H4 (cell line): ENCODE measurements at places on chromosomes 13 and 19. TPM values are rescaled to one million over a fixed set of nuclear protein-coding genes. Genes with fewer than 3 reads are reported as not detected.
A peak's percentile ranks its signal among the peaks of the same experiment; 100 is the strongest.

Gene F2RL3
- total RNA-seq = 0.21 TPM in 1 of 2 replicates, not detected in the other

Gene FFAR2
- not detected in 2 replicates for total RNA-seq

Gene OCEL1
- 6.8 and 8.8 TPM in 2 replicates for total RNA-seq

Gene IL11
- total RNA-seq = 1.4 and 1.8 TPM in 2 replicates

Gene PSG1
- not detected in 2 replicates for total RNA-seq

Gene CEACAM21
- 0.14 TPM in 1 of 2 replicates, not detected in the other for total RNA-seq

Gene NDFIP2
- 22.8 and 28.4 TPM in 2 replicates for total RNA-seq

Gene DNAJC3
- 22.4 and 29.1 TPM in 2 replicates for total RNA-seq

Gene CYP2A6
- total RNA-seq = not detected in 2 replicates

Gene PTH2
- not detected in 2 replicates for total RNA-seq

DNA sequence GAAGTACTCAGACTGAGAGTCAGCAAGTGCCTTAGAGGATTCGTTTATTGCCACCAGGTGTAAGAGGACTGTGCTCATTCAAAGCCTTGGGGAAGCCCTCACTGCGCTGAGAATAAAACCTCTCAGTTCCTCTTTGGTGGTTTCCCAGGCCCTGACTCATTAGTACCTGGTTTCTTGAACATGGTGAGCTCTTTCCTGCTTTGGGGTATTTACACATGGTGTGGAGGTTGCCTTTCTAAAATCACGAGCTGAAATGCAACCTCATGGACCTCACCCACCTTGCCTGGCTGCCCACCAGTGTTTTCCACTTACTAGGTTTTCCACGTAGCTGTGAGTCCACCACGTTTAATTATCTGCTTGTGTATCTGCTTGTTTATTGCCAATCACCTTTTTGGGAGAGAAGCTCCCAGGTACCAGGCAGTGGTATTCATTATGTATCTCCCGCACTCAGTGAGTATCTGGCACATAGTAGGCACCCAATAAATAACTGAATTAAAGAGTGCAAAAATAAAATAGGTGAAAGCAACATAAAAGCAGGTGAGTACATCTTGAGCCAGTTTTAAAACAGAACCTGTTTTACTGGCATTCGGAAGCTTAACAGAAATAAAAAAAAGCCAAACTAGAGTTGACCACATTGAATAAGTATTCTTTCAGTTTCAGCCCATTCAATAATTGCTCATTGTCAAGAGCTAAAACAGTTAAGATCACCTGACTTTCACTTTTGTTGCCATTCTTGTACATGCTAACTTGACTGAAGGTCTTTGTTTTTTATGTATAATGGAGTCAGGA, 533.0 kb downstream of the MYO16 start:
- no peak for DNase-seq

DNA sequence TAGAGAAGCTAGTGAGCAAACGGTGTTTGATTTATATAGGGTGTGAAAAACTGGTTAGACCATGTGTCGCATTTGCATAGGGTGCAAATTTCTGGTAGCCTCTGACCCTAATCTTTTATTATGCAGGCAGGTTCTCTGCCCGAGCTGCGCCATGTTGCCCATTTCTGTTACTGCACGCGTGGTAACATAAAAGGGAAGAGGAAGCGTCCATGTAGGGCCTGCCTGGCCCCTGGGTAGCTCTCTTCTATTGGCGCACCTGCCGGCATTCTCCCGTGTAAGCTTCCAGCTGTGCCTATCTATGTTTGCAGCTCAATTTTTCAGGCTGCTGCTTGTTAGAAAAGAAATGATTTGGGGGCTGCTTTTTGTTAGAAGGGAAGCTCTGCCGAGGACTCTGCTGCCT, 14.0 kb upstream of the CD70 start:
- DNase-seq = no peak

GRCh38 chr19:46428239-46429135, at the start of gene PNMA8C:
PNMA8C (minus strand) TSS chr19:46428936; CDS start chr19:46428359, 577 bp downstream.
- DNase-seq = peak; percentile 68

- DNase-seq = no peak
Observed at GRCh38 chr19:51926426-51926783, 867 bp upstream of the ZNF613 start.

DNA sequence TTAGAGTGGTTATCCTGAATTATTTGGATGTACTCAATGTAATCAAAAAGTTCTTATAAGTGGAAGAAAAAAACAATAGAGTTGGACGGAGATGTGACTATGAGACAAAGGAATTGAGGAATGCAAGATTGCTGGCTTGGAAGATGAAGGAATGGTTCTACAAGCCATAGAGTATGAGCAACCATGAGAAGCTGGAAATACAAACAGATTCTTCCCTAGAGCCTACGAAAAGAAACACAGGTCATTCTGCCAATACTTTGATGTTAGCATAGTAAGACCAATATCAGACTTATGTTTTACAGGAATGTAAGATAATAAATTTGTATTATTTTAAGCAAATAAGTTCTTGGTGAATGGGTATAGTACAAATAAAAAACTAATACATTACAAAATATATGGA, 249.2 kb downstream of the DIAPH3 start:
- DNase-seq = no peak

DNA sequence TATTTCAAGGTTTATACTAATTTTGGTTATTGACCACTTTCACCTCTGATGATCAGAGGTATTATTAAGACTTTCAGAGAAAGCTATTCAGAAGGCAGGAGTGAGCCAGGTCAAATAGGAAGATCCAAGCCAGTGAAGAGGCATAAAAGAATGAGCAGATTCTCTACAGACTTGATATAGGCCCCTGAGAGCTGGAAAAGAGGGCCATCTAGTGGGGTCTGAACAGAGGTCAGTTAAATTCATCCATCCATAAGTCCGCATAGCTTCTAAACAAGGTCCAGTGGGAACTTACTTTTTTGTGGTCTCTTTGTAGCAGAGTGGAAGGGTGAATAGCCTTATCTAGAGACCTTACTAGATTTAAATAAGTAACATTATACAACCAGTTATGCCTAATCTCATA, 126.6 kb upstream of the UFM1 start:
- DNase-seq = peak; percentile 3

GRCh38 chr19:54674021-54674617, 11.3 kb downstream of the LILRB4 start:
- peak; percentile 48 for DNase-seq

DNA sequence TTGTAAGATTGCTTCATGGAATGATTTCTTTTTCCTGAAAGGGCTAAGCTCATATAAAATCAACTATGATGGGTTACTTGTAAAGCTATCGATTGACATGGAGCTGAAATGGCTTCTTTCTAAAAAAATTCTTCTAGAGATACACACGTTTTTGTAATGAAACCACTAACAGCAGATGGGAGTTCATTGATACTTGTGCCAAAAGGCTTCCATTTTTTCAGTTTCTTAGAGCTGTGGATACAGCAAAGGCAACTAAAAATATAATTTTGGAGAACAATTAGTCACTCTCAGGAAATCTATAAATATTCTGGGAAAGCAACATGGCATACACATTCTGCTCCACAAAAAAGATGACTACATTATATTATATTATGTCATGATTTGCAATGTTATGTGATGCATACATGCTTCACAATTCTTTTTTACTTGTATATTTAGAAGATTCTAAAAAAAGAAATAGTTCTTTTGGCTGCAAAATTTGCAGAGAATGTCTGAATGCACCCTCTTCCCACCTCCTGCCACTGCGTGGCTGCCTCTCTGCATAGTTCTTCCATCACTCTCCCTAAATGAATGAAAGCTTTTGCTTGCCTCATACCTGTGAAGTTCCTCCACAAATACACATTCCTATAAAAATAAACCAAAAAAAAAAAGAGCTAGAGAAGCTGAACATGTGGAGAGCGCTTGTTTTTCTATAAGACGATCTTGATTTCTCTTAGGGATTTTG, 802.5 kb downstream of the EFNB2 start:
- DNase-seq = no peak

- no peak for DNase-seq
Observed at GRCh38 chr13:89029062-89029461, 1357.9 kb downstream of the SLITRK5 start.

- no peak for DNase-seq
Observed at GRCh38 chr13:67977066-67977465, 746.9 kb upstream of the PCDH9 start.

GRCh38 chr13:19053561-19053960, 128.1 kb downstream of the TUBA3C start:
- no peak for DNase-seq

GRCh38 chr13:29710511-29710910, 115.0 kb upstream of the SLC7A1 start:
- no peak for DNase-seq

DNA sequence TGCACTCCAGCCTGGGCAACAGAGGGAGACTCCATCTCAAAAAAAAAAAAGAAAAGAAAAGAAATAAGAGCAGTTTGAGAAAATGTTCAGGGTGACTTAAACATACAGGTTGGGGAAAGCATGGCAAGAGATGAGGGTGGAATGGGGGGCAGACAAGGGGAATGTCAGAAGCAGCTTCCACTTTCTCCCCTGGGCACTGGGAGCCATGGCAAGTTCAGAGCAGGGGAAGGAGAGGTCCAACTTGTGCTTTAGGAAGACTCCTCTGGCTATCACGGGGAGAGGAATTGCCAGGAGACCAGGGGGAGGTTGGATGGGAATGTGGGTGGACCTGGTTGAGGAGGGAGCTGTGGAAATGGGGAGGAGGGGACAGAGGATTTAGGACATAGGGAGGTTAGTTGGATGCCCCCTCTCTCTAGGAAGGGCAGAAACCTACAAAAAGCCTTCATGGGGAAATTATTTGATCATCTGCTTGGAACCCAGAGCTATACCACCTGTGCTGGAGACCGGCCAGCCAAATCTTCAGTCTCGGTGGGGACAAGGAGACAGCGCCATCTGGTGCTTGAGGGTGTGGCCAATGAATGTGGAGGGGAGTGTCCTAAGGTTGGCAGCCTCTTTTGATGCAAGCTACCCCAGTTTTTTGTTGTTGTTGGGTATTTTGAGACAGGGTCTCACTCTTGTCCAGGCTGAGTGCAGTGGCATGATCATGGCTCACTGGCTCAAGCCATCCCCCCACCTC, 7.3 kb upstream of the STRN4 start:
- DNase-seq = no peak

GRCh38 chr19:9673912-9674662, 813 bp downstream of the ZNF562 start:
- DNase-seq = no peak

DNA sequence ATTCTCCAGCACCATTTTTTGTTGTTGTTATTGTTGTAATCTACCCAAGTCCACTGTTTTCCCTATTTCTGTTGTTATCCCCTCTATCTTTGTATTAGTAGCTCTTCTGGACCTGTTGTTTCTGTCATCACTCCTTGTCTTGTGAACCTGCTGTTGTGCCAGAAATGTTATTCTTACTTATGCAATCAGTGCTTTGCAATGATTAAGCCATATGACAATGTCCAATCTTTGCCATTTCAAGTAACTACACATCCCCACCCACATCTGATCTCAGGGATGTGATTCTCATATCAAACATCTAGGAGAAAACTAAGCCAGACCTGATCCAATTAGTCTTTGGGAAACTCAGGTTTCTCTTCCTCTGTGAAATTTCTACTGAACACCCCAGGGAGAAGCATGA, 472.6 kb upstream of the KLHL1 start:
- DNase-seq = no peak

DNA sequence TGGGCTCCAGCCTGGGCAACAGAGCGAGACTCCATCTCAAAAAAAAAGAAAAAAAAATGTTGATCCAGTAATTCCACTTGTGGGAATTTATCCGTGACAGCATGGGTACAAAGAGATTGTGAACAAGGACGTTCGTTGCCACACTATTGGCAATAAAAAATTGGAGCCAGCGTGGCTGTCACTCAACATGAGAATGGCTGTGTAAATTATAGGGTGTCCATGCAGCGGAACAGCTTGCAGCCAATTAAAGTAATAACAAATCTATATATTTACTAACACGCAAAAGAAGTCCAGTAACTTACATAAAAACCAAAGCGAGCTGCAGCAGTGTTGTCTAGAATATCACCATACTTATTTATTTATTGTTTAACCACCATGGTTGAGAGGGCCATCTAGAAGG, 19.3 kb downstream of the DPF1 start:
- no peak for DNase-seq

- DNase-seq = no peak
Observed at GRCh38 chr13:34808649-34809048, 133.4 kb upstream of the NBEA start.

DNA sequence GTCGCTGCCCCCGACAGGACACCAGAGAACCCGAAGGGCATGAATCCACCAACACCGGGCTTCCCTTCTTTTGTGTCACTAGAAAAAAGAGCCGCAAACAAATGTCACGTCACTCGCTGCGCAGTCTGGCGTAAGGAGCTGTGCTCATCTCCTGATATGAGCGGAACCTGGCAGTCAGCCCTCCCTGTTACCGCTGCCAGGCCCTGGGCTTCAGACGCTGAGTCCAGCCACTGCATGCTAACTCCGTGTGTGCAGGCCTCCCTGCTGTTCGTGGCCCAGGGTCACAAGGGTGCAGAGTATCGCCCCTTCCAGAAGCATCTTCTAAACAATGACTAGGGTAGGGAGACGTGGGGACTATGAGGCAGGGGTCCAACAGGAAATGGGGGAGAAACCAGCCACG, 71.3 kb downstream of the SLC7A1 start:
- no peak for DNase-seq

GRCh38 chr13:49457221-49457620, 13.1 kb downstream of the SETDB2 start:
- DNase-seq = no peak

- peak; percentile 12 for DNase-seq
Observed at GRCh38 chr13:106599875-106600797, 32.2 kb upstream of the ARGLU1 start.

- no peak for DNase-seq
Observed at GRCh38 chr13:70856711-70857110, 748.5 kb upstream of the KLHL1 start.

- DNase-seq = no peak
Observed at GRCh38 chr19:5923356-5923755, 9.3 kb downstream of the CAPS start.

GRCh38 chr13:83449668-83450395, 432.4 kb downstream of the SLITRK1 start:
- DNase-seq = peak; percentile 2

DNA sequence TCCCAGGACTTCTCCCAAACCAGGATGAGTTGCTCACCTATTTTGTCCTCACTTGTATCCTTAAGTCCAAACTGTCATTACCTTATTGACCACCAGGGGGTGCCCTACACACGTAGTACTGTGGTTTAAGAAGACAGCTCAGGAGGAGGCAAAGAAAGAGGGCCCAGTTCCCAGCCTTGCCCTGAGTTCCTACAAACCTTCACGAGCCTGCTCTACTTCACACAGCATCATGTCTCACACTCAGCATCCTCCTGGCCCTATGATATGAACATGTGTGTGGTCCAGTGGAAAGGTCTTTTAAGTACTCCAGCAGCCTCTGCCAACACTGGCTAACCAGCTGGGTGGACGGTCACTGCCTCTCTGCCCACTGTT, 8.1 kb upstream of the ZNF784 start:
- peak; percentile 97 for DNase-seq

- DNase-seq = no peak
Observed at GRCh38 chr13:113164492-113164891, 6.0 kb downstream of the PROZ start.

DNA sequence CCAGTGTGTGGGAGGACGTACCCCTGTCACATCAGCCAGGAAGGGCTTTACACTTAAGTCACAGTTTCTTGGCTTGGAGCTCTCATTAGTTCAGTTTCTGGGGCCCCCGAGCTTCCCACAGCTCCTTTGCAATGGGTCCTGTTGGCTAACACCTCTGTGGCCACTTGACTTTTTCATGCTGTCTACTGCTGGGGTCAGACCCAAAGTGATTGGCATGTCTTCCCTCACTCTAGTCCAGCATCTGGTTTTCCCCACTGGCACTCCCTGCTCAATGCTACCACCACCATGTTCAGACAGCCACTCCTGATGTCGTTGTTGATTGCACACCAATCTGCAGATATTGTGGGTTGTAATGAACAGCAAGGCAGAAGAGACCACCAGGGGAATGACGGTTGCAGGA, 379.0 kb downstream of the FOXO1 start:
- DNase-seq = no peak
